ENCODE measurements at places on chromosomes 12 and 14.
A peak's percentile ranks its signal among the peaks of the same experiment; 100 is the strongest.

DNA sequence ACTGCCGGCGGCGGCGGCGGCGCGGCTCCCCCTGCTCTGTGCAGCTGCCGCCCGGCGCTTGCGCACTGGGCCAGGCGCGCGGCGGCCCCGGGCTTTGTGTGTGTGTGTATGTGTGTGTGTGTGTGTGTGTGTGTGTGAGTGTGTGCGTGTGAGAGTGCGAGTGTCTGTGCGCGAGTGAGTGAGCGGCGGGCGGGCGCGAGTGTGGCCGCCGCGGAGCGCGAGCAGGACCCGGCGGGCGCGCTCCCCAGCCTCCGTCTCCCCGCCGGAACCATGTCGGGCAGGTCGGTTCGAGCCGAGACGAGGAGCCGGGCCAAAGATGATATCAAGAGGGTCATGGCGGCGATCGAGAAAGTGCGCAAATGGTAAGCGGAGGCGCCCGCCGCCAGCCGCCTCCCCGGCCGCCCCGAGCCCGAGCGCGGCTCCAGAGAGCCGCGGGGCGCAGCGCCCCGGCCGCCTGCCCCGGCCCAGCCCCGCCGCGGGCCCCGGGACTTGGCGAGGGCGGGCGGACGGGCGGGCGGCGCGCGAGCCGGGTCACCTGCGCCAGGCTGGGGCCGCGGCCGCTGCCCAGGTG, at the start of gene BCL7A:
Gene BCL7A (plus strand): TSS at position 63 of the 571 bp plus-strand sequence. CDS start 208 bp downstream, at position 271.
- DNase-seq: no peak

- DNase-seq: no peak
Observed at GRCh38 chr12:1380171-1380851, 214.1 kb downstream of the FBXL14 start.

DNA sequence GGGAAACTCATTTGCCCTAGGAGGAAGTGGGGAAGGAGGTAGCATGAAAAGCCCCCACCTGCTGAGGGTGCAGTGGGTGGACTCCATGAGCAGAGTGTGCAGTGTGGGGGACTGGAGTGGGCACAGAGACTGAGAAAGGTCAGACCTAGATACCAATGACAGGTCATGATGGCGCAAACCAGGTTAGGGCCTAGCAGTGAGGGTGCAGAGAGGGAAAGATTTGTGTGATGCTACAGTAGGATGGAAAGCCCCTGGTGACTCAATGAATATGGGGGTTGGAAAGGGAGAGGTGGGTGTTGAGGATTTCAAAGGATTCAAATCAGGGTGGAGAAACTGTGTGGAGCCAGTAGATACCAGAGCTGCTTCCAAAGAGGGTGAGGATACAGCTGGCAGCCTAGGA, 319.2 kb downstream of the DPF3 start:
- DNase-seq: no peak

- DNase-seq: no peak
Observed at GRCh38 chr12:20443792-20444191, 75.5 kb downstream of the PDE3A start.

- DNase-seq: no peak
Observed at GRCh38 chr14:75751296-75751695, 90.2 kb downstream of the TTLL5 start.

DNA sequence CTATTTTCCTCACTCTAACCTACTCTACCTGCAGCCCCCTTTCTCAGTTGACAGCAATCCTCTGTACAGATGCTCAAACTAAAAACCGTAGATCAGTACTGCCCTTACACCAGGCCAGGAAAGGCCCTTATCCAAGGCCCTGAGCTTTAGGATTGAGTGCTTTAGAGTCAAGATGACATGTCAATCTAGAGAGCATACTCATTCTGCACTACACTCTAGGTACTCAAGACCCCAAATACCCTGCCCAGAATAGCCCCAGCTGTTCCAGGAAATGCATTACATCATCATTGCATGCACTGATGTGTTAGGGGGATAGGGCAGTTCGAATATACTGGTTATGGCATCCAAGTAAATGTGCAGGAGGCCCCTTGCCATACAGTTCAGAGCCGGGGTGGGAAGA, 3.5 kb upstream of the PHLDA1 start:
- DNase-seq: no peak

- no peak for DNase-seq
Observed at GRCh38 chr12:6618483-6619225, 11.5 kb upstream of the CHD4 start.

DNA sequence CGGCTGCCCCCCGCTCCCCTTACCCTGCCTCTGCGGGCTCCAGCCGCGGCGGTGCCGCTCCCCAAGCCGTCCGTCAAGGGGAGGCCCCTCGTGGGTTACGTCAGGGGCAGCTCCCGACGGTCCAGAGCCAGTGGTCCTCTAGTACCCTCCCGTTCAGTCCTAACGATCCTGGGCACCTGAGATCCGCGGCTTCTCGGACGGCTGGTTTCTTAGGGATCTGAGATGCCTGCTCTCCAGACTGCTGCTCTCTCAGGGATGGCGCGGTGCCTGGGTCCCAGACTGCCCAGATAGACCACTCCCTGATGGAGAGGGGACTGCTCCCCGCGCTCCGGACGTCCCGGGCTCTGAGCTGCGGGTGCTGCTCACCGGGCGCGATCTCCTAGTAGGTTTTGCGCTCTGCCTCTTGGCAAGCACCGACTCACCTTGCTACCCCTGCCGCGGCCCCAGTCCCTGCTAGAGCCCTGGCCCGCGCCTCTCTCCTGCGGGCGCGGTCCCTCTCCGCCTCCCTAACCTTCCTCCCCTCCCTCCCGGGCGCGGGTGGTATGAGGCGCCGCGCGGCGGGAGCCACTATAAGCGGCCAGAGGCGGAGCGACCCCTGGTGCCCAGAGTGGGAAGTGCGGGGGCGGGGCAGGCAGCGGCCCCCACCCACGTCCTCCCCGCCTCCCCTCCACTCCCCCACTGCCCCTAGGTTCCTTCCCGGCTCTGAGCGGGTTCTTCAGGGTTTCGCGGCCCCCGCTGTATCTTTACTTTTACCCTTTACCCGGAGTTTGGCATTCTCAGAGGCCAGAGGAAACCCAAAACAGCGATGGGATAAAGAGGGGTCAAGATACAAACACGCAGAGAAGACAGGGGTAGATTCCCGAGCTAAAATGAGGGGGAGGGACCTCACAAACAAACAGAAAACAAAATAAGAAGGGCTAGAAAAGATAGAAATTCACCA, at the start of gene C1QL4:
Gene C1QL4 (minus strand): TSS at position 544 of the 940 bp plus-strand sequence. CDS start 711 bp downstream, outside the sequence.
- DNase-seq: peak; percentile 92

DNA sequence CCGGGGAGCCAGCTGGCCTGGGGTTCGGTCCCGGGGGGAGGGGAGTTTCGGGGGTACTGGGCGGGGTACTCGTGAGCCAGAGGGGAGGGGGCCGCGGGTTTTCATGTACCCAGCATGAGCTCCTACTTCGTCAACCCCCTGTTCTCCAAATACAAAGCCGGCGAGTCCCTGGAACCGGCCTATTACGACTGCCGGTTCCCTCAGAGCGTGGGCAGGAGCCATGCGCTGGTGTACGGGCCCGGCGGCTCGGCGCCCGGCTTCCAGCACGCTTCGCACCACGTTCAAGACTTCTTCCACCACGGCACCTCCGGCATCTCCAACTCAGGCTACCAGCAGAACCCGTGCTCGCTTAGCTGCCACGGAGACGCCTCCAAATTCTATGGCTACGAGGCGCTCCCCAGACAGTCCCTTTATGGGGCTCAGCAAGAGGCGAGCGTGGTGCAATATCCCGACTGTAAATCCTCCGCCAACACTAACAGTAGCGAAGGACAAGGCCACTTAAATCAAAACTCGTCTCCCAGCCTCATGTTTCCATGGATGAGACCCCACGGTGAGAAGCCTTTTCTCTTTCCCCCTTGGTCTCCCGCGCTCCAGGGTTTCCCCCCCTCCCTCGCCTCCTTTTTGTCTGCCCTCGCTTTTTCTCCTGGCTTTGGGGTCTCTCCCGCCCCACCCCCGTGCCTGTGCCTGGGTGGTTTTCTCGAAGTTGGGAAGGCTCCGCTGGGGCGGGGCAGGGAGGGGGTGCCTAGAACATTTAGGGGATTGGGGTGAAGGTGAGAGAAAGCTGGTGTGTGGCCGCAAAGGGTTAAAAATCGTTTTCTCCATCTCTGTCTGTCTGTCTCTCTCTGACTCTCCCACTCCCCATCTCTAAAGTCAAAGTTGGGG, 627 bp downstream of the HOXC8 start:
- DNase-seq: no peak

DNA sequence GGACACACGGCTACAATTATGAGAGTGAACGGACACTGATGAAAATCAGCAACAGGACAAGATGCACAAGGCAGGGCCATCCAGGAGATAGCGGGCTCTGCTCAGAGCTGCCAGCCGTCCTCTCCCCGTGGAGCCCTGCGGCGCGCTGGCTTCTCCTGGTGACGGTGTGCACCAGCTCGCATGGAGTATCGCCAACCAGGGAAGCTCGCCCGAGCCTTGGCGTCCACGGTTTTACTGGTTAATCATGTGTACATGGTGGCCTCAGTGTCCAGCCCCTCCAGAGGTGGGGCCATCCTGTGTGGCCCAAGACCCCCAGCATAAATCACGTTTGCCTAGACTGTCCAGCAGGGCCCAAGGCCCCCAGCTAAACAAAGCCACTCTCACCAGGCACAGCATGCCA, 31.2 kb upstream of the DYNC1H1 start:
- no peak for DNase-seq

DNA sequence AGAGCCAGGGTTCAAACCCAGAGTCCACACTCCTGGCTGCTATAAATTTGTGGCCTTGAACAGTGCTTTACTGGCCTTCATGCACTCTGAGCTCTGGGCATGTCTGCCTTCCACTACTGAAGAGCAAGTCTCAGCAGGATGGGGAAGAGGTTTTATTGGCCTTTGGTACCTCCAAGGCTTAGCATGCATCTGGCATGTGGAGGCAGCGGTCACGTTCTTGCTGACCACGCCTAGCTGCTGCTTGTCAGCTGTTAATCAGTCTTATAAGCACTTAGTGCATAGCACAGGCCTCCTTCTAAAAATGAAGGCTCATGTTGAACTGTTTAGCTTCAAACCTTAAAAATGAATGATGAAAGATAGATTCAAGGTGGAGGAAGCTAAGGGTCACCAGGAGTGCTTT, 177.5 kb downstream of the PELI2 start:
- no peak for DNase-seq

- peak; percentile 86 for DNase-seq
Observed at GRCh38 chr12:113196990-113197389, 11.5 kb downstream of the RITA1 start.

DNA sequence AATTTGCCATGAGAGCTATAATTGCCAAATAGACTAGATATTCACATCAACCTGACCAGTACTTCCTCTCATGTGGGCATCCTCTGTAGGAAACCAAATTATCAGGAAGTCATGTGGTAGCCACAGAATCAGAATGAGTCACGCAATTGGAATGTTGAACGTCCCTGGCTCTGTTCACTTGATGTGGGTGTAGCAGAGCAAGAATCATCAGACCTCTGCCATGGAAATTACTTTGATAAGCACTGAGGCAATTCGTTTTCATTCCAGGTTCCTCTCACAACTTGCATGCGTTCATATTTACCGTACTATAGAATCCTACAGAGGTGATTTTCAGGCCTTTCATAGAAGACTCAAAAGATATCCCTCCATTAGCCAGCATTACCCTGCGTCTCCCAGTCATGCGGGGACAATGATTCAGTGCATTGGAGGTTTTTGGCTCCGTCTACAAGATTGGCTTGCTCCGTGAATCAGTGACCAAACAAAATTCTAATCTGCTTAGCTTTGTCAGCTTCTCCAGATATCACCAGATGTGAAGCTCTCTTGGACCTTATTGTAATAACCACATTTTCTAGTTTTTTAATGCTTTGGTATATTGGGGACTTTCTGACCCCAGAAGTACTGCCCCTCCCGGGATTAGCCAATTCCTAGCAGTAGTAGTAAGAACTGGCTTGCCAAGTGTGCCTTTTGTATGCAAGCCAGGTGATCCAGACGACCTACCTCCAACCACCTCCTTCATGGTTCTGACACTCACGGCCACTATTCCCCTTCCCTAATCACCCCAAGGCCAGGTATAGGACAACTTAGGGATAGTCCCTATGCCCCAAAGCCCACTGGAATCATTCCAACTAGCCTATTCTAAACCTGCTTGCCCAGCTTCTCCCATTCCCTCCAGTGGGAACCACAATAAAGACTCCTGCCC, 133.4 kb downstream of the KICS2 start:
- DNase-seq: no peak

GRCh38 chr14:101332281-101332680, 229.0 kb upstream of the DIO3 start:
- DNase-seq: no peak

DNA sequence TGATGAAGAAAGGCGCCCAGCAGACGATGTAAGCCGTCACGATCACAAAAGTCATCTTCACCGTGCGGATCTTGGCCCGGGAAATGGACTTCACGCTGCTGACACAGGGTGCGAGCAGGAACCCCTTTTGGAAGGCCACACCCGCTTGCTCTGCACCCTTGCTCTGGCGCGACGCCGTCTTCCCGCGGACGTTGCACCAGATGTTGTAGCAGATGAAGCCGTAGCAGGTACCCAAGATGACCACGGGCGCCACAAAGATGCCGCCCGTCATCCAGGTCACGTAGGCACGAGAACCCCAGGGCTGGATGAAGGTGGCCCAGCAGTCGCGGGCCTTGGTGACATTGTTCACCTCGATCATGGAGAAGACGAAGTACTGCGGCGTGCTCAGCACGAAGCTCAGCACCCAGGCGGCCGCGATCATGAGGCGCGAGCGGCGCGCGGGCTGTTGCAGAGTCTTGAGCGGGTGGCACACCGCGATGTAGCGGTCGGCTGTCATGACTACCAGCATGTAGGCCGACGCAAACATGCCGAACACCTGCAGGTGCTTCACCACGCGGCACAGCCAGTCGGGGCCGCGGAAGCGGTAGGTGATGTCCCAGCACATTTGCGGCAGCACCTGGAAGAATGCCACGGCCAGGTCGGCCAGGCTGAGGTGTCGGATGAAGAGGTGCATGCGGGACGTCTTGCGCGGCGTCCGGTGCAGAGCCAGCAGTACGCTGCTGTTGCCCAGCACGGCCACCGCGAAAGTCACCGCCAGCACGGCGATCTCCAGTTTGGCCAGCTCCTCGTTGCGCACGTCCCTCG, 890 bp downstream of the AVPR1A start:
- DNase-seq: no peak
